NCI-H2171 (cell line): ENCODE measurements at places on chromosomes 7 and 10.

DNA sequence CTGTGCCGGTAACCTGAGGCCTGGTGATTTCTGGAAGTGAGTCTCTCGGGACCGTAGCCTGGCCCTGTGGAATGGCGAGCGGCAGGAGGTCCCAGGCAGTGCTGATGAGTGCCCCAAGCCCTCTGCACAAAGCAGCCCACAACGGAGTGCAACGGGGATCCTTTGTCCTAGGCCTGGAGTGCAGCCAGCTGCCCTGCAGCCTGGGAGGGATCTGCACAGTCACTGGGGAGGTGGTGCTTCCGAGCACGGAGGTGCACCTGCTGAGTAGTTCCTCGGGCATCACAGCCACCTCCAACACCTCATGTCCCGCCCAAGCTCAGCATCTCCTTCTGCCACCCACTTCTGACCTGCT lies 162.8 kb upstream of the ZMIZ1 start:
- DNase-seq, result no peak

DNA sequence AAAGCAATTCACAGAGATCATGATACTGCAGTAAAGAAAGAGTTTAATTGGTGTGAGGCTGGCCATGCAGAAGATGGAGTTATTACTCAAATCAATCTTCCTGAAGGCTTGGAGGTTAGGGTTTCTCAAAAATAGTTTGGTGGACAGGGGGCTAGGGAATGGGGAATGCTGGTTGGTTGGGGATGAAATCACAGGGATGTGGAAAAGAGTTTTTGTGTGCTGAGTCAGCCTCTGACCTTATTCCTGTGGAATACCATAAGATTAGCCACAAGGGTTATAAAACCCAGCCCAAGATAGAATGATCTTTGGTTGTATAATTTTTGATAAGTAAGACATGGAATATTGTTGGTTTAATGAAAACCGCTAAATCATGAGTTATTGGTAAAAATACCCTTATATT lies 764.3 kb downstream of the TYW1 start:
- no peak for DNase-seq

GRCh38 chr7:47968847-47969774 lies 10.3 kb downstream of the HUS1 start:
- peak; percentile 58 for DNase-seq

DNA sequence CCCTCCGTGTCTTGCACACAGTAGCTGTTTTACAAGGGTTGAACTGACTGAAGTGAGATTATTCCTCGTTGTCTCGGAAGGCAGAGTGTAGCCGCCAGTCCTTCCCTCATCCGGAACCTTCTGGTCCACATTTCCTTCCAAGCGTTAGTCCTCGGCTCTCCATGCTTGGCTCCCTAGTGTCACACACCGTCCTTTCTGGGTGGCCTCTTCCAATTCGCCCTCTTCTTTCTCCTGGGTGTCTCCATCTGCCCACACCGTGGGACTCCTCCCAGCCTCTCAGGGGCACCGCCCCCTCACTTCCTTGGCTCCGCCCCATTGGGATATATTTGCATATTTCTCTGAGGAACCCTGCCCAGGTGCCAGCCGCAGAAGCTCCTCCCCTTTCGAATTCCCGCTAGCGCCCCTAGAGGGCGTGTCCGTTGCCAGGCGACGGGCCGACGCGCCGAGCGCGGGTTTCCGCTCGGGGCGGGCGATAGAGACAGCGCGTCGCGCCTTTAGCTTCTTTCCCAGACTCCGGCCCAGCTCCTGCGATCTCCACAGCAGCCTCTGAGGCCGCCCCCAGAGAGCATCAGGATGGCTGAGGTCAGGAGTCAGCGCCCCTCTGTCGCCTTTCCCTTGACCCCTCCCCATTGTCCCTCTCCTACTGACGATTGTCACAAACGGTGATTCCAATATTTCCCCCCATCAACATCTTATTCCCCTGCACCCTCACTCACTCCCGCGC lies at the start of gene CFAP58:
Gene CFAP58 (plus strand): TSS at position 509 of the 724 bp plus-strand sequence. CDS start 65 bp downstream, at position 574.
- peak; percentile 87 for DNase-seq

GRCh38 chr10:86306628-86307278 lies 59.8 kb downstream of the GRID1 start:
- no peak for DNase-seq

- DNase-seq, result no peak
Measured at GRCh38 chr7:128003787-128004186, 27.4 kb downstream of the LRRC4 start.

GRCh38 chr7:11021468-11021867 lies 47.8 kb downstream of the PHF14 start:
- peak; percentile 13 for DNase-seq

DNA sequence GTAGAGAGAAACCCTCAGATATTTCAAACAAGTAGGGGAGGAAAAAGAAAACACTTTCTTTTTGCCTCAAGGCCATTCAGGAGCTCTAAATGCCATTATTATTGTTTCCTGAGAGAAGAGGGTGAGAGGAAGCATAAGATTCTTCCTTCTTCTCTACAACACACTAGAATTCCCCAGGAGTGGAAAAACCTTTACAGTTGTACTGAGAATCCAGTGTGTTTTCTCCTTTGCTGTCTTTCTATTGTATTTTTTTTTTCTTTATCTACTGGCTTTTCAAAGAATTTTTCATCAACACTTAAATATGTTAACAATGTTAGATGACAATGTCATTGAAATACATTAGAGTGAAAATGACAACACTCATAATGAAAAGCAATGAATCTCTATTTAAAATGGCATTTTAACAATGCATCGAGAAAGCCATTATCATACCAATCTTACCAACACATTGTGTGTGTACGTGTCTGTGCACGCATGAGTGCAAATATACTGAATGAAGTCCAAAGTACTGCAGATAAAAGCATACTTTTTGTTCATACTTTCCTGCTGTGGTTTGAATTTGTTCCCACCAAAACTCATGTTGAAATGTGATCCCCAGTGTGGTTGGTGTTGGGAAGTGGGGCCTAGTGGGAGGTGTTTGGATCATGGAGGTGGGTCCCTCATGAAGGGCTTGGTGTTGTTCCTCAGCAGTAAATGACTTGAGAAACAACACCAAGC lies 24.2 kb upstream of the MACC1 start:
- DNase-seq, result no peak

- DNase-seq, result peak; percentile 16
Measured at GRCh38 chr7:154503962-154504550, 451.9 kb downstream of the DPP6 start.
